ENCODE measurements at places on chromosomes 4 and X.

- peak; percentile 77 for DNase-seq
Measured at GRCh38 chrX:41265615-41266014, 68.3 kb upstream of the DDX3X start.

GRCh38 chr4:130705023-130705422 is 1609.1 kb downstream of the C4orf33 start:
- no peak for DNase-seq

- no peak for DNase-seq
Measured at GRCh38 chr4:185145572-185145971, 2.5 kb downstream of the SLC25A4 start.

DNA sequence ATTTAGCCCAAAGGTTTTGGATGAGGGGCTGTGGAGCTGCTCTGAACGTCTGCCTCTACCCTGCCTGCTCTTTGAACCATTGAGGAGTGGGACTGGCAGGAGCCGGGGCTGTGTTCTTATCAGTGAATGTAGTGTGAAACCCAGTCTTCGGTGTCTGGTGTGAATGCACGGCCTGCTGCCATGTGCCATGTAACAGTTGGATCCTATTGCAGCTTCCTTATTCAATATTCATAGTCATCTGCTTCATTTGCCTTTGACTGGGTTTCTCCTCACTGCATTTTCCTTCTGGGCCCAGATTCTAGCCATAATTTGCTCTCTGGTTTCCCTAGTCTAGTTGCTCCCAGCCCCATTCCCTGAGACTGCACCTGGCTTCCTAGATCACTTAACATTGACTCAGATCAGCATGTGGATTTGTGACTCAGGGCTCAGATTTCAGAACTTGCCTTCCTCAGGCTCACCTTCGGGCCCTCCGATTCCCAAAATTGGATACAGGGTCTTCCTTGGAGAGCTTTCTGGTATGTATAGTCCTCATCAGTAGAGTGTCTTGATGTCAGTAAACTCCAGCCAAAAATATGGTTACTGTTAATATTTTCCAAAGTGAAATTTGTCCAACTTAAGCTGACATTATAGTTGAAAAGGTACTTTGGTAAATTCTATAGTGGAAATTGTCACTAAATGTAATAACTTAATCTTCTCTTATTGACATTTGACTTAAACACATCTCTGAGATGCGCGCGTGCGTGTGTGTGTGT is 94.0 kb upstream of the DDIT4L start:
- no peak for DNase-seq

- no peak for DNase-seq
Measured at GRCh38 chr4:92012899-92013867, 290.6 kb upstream of the GRID2 start.

DNA sequence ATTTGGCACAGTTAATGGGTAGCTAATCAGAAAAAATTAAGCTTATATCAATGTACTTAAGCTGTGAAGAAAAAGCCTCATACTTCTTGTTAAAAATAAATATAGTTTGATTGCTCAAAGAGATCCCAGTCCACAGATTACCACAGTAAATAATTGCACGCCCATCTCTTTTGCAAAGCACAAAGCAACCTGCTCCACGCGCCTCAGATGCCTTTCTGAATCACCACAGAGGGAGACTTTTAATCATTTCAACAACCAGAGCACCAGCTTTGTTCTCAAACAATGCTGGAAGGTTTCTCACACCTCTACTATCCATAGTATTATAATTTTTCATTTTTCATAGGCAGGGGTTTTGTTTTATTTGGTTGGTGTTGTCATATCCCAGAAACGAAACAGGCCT is 338.6 kb upstream of the MAGEB2 start:
- no peak for DNase-seq

- peak; percentile 80 for DNase-seq
Measured at GRCh38 chr4:54228056-54228527, 1.0 kb upstream of the PDGFRA start.

DNA sequence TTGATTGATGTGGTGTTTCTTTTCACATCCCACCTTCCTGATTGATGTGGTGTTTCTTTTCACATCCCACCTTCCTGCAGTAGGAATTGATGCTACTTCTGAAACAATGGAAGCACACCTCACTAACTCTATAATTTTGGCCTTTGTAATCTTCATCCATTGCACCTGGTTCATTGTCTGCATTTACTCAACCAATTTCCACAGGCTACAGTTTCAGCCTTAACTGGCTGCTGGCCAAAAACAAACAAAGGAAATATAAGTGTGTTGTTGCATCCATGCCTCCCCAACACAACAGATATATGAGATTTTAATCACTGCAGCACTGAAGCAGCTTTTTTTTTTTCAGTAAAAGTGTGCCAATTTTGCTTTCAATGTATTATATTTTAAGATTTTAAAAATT is 867.6 kb upstream of the PCDH7 start:
- DNase-seq, result no peak

DNA sequence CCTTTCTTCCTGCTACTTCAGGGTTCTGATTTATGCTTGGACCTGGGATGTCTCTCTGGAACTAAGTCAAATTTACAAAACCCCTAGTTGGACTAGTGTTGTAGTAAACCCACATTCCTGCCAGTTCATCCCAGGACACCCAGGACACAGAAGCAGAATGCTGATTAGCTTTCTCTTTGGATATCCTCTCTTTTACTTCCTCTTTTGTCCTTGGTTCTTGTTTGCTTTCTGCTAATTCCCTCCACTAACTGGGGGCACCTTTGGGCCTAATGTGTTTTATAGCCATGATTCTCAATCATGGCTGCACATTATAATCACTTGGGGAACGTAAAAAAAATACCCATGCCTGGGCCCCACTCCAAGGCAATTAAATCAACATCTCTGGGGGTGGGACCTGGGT is 42.5 kb downstream of the LANCL3 start:
- no peak for DNase-seq

DNA sequence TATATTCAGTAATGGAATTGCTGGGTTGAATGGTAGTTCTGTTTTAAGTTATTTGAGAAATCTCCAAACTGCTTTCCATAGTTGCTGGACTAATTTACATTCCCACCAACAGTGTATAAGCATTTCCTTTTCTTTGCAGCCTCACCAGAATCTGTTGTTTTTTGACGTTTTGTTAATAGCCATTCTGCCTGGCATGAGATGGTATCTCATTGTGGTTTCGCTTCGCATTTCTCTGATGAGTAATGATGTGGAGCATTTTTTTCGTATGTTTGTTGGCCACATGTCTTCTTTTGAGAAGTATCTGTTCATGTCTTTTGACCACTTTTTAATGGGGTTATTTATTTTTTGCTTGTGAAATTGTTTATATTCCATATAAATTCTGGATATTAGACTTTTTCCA is 13.6 kb upstream of the MAGED4B start:
- peak; percentile 44 for DNase-seq

DNA sequence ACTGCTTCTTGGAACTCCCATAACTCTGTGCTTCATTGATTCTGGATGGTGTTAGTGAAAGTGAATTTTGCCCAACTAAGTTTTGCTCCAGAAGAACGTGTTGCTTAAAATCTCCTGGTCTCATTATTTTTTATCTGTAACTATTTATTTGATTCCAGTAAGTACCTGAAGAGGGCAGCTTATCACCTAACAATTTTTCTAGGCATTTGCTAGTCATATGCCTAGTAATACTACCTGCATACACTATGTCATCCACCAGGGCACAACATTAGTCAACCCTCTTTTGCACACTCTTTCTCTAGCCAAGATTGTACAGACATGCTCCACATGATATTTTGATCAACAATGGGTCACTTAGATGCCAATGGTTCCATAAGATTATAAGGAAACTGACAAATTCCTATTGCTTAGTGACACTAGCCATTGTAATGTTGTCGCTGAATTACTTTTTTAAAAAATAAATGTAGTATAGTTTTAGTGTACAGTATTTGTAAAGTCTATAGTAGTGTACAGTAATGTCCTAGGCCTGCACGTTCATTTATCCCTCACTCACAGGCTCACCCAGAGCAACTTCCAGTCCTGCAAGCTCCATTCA is 499.9 kb upstream of the AADAT start:
- peak; percentile 40 for DNase-seq

DNA sequence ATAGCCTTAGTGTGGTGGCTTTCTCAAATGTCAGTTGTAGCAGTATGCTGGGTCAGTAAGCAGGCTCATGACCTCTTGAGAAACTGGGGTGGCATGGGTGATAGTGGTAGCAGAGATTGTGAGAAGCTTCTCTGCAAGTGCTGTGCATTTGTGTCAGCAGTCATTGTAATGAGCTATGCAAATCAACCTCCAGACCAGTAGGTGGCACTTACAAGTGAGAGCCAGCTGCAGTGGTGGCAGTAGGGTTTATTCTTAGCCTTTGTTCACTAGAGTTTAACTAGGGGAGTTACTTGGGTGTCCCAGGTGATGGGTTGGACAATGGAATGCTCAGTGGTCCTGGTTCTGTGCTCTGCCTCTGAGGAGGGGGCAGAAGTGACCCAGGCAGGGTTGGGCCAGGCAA is 818.7 kb downstream of the PCDH7 start:
- DNase-seq, result no peak

DNA sequence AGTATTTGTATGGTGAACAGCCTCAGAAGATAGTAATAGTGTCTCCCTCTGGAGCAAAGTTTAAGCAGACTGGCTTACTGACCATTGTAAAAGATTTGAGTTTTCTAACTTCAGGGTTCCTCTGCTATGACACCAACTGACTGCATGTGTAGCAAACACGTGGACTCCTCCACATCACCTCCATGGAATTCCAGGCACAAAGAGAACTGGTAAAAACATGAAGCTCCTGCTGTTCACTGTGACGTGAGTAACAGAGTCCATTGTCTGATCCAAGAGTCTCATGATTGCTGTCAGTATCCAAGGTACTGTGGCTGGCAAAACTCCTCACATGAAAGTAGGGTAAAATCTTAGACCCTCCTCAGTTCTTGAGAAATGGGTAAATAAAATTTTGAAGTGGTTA is 107.6 kb upstream of the FAM9B start:
- peak; percentile 60 for DNase-seq

DNA sequence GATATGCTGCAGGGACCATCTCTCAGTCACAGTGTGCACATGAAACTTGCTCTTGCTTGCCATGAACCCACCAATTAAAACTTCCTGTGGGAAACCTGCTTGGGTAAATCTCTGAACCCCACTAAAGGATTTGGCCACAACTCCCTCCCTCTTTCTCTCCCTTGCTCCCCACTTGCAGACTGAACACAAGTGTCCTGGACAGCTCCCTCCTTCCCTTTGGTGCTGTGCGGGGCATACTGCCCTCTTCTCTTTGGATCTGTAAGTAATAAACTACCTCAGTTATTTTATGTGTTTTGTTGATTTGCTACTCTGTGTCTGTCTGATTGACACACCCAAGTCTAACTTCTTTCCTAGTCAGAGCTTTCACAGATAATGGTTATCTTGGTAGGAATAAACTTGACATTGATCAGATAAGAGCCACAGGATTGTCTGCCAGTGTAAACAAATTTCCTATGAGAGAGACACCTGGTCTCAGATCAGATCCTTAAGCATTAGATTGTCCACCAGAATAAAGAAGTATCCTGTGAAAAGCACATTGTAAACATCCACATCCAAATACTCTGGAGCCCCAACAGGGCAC is 41.8 kb downstream of the SULT1E1 start:
- DNase-seq, result no peak

GRCh38 chr4:25454476-25454875 is 77.4 kb downstream of the ANAPC4 start:
- no peak for DNase-seq

GRCh38 chr4:152999346-153000075 is 63.4 kb downstream of the FHDC1 start:
- no peak for DNase-seq

DNA sequence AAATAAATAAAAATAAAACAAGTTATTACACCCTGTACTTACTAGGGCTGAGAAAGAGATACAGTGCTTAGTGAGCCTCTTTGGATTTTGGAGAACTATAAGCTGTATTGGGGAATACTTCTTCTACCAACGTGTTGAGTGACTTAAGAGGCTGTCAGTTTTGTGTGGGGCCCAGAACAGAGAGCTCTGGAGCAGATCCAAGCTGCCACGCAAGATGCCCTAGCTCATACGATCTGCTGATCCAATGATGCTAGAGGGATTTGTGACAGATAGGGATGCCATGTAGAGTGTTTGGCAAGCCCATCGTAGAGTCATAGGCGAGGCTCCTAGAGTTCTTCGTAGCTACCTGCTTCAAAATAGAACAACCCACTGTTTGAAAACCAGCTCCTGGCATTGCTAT is 60.3 kb upstream of the KLF3 start:
- no peak for DNase-seq

DNA sequence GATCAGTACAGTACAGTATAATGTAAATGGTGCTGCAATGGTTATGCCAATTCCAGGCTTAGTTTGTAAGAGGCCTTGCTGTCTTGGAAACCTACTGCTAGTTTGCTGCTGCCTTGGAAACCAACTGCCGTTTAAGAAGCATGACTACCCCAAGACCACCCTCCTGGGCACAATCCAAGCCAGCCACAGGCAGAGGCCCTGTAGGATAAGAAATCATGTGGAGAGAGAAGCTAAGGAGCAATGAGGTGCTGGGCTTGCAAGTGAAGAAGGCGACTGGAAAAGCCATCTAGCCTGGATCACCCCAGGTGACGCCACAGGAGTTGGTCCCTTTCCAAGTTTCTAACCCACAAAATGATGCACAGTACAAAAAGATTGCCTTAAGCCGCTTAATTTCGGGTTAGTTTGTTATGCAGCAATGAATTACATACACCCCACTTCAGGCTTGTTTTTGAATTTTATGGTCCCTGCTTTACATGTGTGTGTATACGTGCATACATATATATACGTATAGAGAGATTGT is 16.9 kb downstream of the ZFP42 start:
- no peak for DNase-seq

All from fibroblast of skin of back (primary cell).